ENCODE measurements at places on chromosomes 2 and 18. TPM values are rescaled to one million over a fixed set of nuclear protein-coding genes. Genes with fewer than 3 reads are reported as not detected.

SPP2 gene
- not detected for polyA plus RNA-seq

SULT1C3 gene
- not detected for polyA plus RNA-seq

ELOA2 gene
- polyA plus RNA-seq, result not detected

GALNT5 gene
- polyA plus RNA-seq, result 55.0 TPM

POTEJ gene
- not detected for polyA plus RNA-seq

NEU2 gene
- polyA plus RNA-seq, result not detected

METTL5 gene
- polyA plus RNA-seq, result 34.3 TPM

NCOA1 gene
- polyA plus RNA-seq, result 20.8 TPM

ANO7 gene
- polyA plus RNA-seq, result 0.40 TPM

HS6ST1 gene
- 34.1 TPM for polyA plus RNA-seq

CASP10 gene
- 1.5 TPM for polyA plus RNA-seq

CABLES1 gene
- 29.6 TPM for polyA plus RNA-seq

GCG gene
- polyA plus RNA-seq, result 0.27 TPM

DNA sequence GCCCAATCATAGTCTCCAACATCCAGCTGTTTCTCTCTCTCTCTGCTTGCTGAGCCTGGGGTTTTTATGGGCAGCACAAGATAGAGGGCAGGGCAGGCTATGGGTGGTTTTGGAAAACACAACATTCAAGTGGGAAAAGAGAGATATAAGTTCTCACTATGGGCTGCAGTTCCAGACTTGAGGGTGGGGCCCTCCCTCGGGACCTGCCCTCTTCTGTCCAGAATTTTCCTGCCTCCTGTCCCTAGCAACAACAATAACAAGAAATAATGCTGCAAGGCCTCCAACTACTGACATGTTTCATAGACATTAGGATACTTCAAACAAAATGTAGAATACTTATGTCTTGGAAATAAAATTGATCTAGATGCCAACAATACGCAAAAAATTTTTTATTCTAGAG, 107.8 kb downstream of the C18orf54 start:
- DNase-seq, result no peak

- DNase-seq, result no peak
These were observed 188.9 kb upstream of the TNP1 start for GRCh38 chr2:217048730-217049129.

GRCh38 chr18:44409515-44409914, 271.2 kb upstream of the SETBP1 start:
- no peak for DNase-seq

DNA sequence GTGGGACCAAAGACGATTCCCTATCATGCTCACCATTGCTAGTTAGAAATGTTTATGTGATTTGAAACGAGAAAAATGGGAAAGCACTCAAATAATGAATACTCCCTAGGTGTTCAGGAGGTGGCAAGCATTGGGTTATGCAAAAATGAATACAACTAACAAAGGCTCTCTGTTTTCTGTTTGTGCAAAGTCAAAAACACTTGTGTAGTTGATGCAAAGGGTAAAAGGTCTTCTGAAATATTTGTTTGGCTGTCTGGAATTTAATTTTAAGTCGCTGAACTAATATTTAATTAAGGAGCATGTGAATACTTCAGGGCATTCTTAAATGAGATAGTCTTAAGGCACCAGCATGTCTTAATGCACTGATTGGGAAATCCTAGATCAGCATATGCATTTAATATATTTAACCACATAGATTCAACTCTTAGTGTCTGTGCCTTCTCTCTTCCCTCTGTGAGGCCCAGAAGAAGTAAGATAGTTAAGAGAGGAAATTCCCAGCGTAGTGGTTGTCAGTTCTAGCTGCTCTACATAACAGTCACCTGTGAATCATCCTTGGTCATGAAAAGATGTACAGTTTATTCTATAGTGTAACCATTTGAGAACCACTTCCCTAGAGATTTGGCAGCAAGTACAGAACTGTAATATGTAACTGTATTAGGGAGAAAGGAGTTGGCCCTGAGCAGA, 111.9 kb downstream of the EPC2 start:
- DNase-seq, result peak; percentile 47

GRCh38 chr2:160301420-160301819, 101.3 kb upstream of the ITGB6 start:
- no peak for DNase-seq

GRCh38 chr18:27824841-27825681, 351.9 kb downstream of the CDH2 start:
- DNase-seq, result no peak

GRCh38 chr2:234823877-234824376, 127.9 kb upstream of the SH3BP4 start:
- DNase-seq, result peak; percentile 96

DNA sequence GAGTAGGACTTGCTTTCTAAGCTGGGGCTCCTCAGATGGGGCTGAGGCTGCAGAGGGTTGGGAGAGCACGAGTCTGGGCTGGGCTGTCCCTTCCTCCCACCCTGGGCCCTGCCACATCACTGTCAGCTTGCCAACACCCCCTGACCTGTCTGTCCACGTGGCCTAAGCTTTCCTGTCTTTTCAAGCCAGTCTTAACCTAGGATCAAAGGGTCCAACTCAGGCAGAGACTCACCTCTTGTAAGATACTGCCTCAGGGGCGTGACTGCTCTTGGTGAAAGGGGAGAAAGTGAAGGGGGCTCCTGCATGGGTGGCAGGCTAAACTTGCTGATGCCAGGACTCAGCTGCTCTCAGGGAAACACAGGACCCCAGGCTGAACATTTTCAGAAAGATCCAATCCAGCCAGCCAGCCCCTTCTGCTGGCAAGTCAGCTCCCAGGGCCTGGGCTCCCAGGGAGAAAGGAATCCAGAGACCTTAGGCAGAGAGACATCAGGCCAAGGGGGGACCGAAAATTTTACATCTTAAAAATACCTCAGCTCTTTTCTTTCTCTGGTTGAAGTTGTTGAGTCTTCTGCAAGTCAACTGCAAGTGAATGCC, 144.2 kb upstream of the ID2 start:
- no peak for DNase-seq

- DNase-seq, result no peak
These were observed 120.8 kb downstream of the CRIM1 start for GRCh38 chr2:36476411-36476810.

- no peak for DNase-seq
These were observed 38.2 kb downstream of the SESTD1 start for GRCh38 chr2:179226203-179226960.

GRCh38 chr2:30354621-30355020, 92.4 kb upstream of the LCLAT1 start:
- no peak for DNase-seq

- no peak for DNase-seq
These were observed 53.6 kb downstream of the PARD6G start for GRCh38 chr18:80193701-80194100.

DNA sequence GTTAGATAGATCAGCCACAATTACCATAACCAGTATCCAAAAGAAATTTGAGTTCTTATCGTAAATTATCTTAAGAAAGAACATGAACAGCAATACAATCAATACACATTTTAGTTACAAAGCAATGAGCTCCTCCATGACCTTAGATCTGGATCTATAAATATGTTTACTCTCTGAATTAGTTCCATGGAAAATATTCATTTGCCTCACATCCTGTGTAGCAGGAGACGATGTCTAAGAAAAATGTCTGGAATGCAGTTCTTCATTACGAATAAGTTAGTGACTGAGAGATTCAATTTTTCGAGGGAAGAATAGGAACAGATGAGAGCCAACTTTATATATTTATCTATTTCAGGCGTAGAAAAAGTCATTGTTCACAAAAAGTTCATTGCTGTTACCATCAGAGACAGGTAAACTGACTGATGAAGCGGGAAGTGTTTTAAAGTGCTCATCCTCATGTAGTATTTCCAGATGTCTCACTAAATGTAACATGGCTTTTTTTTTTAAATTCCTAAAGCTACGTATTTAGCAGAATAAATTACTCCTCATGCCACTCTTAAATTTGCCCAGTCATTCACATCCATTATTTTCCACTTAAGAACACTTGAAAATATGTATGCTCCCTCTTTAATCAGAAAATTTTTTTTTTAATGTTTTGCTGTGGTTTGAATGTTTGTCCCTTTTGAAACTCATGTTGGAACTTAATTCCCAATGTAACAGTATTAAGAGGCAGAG, 106.5 kb upstream of the SCN1A start:
- peak; percentile 33 for DNase-seq

DNA sequence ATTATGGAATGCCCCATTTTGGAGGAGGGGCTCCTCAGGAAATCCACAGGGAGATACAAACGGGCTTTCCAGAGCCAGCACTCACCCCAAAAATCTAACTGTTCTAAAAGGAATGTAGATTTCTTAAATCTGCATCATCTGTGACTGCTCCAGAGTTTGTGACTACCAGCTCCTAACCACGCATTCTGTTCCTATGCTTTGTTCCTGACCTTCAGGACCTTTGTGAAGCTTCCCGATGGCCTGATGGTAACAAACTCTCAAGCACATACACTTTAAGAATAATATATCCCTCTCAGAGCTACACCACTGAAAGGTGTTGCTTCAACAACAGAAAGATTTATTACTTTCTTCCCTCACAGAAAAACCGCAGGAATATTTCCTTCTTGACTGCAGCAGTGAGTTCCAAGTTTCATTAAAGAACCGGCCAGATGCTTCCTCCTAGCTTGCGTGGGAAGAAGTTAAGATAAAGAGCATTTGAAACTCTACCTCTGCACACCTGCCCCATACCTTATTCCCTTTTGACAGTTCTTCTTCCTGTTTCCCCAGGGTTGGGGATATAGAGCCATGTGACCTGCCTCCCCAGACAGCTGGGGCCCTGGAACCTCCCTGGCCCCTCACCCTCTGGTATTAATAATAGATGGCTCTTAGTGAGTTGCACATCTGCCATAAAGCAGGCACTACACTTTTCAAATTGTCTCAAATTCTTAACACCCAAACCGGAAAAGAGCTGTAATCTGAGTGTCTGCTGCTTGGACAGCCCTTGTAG, 40.2 kb upstream of the EML4 start:
- peak; percentile 52 for DNase-seq

DNA sequence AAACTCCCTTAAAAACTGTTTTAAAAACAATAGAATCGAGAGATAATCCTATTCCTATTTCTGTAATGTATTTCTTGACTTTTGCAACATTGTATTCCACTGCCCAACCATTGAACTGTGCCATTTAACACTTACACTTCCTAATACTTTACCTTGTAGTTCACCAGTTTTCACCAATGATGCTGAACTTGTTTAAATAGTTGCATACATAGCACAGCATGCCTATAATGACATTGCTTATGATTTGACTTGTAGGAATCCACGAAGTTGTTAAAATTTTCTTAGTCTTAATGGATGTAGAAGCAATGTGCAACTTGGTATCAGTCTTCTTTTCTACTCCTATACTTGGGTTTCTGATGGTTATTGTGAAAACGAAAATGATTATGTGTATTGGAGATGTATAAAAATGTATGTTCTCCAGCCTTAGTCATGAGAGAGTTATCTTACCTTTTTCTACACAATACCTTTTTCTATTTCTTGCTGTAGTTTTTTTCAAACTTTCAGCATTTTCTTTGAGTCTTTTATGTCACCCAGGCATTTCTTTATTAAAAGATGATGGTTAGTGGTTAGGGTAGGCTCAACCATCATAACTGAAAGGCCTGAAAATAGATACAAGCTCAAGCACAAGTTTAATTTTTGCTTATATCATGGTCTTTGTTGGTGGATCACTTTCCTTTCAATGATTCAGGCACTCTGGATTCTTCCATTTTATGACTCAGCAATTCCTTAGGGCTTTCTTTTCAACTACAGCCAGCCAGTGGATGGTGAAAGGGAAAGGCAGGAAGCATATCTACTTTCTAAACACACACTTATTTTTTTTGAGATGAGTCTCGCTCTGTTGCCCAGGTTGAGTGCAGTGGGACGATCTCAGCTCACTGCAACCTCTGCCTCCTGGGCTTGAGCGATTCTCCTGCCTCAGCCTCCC, 9.4 kb downstream of the GPD2 start:
- peak; percentile 57 for DNase-seq

DNA sequence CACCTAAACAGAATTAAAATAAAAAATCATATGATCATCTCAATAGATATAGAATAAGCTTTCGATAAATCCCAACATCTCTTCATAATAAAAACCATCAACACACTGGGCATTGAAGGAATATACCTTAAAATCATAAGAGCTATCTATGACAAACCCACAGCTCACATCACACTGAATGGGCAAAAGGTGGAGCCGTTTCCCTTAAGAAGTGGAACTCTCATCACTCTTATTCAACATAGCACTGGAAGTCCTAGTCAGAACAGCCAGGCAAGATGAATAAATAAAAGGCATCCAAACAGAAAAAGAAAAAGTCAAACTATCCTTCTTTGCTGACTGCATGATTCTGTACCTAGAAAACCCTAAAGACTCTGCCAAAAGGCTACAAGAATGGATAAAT, 510.3 kb downstream of the ZNF804A start:
- no peak for DNase-seq

- DNase-seq, result no peak
These were observed 942.5 kb upstream of the SLC39A10 start for GRCh38 chr2:194714541-194714940.

DNA sequence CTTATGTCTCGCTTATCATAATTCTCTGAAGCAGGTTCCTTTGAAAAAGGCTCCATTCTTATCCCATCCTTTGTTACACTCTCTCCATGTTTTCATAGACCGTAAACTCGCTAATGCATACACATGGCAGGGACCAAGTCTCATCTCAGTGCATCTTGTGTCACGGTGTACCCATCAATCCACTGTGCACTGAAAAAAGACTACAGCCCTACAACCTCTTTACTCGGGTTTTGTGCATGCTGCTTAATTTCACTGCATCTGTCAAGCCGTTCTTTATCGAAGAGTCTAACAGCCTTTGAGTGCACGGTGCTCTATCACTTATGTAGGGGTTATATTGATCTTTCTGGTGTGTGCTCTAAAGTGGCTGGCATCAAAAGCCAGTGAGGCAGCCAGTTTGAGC, 302.9 kb upstream of the ERBB4 start:
- no peak for DNase-seq

DNA sequence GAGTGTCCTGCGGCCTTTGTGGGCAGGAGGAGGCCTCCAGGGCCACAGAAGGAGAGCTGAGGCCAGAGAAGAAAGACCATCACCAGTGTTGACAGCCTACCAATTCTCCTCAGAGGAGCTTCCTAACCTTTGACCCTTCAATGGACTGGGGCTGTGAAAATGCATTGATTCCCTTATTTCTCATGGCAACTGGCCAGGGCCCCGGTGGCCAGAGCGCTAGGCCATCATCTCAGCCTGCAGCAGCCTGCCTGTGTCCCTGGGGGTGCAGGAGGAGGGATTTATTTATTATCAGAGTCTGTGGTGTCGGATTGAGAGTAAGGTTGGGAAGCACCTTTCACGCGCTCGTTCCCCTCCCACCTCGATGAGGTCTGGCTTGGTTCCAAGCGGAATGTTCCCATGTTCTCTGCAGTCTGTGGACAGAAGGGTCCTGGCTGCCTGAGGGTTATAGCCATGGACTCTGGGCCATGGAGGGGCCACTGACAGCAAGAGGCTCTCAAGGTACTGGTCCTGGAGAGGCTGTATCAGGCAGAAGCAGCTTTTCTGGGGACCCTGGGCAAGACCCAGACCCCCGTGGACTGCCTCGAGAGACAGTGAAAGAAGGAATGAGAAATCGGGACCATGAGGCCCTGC, 53.8 kb downstream of the CYP27C1 start:
- no peak for DNase-seq

DNA sequence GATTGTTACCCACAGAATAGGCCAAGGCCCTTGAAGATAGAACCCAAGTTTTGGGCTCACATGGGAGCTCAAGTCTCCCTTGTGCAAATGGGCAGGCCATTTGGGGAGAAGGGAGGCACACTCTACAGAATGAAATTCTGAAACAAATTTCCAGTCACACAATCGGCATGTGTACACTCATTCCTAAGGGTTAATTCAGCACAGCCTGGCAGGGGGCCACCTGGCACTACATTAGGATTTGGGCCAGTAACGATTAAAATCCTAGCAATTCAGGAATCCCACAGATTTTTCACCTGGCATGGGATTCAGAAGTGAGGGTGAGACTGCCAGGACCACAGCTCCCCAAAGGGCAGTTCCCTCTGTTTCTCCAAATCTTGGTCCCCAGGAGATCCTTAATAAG, 46.4 kb downstream of the BMP10 start:
- DNase-seq, result no peak

Measured in AG04450 (cell line).